ENCODE measurements at places on chromosomes 12 and 14.
A peak's percentile ranks its signal among the peaks of the same experiment; 100 is the strongest.

DNA sequence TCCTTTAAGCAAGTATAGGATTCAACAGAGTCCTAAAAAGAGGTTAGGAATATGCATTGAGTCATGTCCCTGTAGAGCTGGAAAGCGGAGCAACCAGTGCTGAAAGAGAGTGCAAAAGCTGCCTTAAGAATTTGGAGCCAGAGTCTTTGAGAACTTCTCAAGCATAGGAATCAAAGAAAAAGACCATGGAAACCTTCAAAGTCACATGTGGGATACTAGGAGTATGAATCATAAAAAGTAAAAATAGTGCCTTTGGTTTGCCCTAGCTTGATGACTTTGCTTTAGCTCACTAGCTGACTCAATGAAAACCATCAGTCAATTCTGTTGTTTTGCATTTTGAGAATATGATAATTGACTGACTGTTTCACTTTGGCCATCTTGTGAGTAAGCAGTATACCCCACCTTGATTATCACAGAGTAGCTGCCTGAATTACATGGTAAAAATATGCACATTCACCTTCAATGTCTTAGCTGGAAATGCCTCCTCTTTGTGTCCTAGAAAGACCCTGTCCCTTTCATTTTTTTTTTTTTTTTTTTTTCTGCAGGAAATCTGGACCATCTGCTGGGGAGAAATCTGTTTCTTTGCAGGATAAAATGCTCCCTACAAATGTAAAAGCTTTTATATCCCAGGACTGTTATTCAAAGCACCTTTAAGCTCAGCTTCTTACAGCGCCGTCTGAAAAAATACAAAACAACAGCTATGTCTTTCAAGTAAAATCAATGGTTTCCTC, 248.6 kb upstream of the KRR1 start:
- DNase-seq, result no peak

DNA sequence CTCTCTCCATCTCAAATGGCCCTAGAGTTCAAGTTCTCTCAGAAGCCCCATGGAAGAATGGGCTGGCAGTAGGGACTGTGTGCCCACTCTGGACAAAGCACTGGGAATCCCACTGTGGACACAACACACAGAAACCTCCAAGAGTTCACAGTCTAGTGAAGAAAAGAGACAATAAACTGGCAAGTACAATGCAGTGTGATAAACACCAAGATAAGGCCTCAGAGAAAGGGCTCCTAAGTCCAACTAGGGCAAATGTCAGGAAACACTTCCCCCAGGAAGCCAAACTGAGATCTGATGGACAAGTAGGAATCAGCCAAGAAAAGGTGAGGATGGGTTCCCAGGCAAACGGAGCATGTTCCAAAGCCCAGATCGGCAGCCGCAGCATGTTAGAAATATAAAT, 5.4 kb downstream of the VSIG10 start:
- no peak for DNase-seq

GRCh38 chr14:20179218-20179617, 11.5 kb upstream of the OR11G2 start:
- no peak for DNase-seq

GRCh38 chr12:67929384-67929772, 59.9 kb upstream of the IFNG-AS1 start:
- DNase-seq, result no peak

DNA sequence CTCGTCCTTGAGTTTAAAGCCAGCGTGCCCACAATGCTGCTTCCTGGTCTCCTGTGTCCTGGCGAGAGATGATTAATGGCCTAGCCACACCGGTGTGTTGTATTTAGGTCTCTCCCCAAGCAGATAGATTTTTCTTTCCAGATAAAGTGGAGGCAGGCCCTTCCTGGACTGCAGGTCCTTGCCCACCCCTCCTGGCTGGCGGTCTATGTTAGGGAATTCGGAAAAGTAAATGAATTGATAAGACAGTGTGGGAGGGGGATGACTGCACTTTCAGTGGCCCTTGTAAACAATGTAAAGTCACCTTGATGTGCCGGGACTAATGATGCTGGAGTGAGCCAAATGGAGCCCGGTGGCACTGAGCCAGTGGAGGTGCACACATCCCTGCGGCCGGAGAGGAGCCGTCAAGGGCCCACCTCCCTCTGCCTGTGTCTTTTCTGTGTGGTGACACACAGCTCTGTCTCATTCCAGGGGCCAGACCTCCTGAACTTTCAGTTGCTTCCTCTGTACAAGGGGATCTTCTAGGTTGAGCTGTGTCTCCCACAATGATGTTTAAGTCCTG, 70.6 kb upstream of the ESRRB start:
- no peak for DNase-seq

DNA sequence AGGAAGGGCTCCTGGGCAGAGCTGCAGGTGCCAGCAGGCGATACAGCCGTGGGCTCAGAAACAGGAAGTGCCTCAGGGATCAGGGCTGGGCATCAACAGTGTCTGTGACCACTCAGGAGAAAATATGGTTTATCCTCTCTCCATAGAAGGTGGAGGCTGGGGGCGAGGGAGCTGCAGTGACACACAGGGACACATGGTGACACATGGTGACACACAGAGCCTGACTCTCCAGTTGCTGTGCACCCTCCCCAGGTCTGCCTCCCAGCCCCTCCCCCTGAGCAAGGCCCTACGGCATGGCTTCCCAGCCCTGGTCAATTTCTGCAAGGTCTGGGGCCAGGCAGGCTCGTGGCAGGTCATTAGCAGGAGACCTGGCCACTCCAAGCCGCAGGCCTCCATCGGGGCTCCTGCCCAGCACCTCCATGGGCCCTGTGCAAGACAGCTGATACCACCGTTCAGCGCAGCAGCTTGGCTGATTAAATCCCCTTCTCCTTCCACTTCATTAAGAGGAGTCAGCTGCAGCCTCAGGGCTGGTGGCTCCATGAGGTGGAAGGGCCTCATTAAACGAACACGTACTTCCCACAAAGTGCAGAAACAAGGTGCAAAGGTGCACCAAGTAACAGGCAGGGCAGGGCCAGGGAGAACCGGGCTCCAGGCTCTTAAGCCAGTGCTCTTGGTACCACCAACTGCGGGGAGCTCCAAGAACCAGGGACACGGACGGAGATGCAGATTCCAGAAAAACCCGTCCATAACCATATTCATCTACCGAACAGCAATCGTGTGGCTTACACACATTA, 60.7 kb downstream of the CCNK start:
- DNase-seq, result no peak

GRCh38 chr14:70622111-70622712, 19.5 kb upstream of the TTC9 start:
- peak; percentile 52 for DNase-seq

DNA sequence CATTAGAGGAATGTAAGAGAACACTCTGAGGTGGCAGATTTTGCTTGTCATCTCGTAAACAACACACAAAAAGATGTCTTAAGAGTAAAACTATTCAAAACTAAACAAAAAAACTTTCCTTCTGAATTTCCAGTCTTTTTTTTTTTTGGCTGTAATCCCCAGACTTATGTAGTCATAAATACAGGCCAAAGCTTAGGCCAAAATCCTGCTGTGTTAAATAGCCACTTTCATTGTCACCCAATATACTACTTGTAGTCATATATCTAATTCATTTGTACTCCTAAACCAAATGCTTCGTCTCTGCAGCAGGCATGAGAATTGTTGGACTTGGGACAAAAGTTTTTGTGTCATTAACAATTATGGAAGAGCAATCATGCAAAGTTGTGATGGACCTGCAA, 103.5 kb upstream of the ATF1 start:
- DNase-seq, result no peak

GRCh38 chr14:100790502-100791347, 35.2 kb upstream of the MEG3 start:
- DNase-seq, result no peak

GRCh38 chr14:83707056-83707455, 1822.9 kb upstream of the FLRT2 start:
- no peak for DNase-seq

GRCh38 chr12:120350576-120351350, 18.2 kb downstream of the MSI1 start:
- no peak for DNase-seq

DNA sequence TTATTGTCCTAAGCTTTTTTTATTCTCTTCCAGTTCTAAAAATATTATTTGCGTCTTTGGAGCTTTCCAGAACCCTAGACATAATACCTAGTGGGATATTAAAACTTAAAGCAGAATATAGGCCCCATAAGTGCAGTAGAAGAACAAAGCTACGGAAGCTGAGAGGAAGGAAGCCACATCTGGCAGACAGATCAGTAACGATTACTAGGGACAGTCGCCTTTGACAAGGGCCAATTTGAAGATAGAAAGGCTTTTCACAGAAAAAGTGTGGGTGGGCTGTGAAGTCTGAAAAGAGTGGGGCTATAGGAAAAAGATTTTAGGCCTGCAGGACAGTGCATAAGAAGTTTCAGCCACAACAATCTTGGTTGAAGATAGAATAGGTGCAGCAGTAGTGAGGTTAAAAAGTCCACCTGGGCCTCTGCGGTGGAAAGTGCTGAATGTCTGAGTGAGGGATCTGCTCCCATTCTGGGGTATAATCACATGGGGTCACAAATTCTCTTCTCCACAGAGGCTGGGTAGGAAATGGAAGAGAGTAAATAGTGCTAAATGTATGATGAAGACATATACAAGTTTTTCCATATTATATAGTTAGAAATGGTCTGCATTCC, 114.5 kb downstream of the CMAS start:
- DNase-seq, result no peak

DNA sequence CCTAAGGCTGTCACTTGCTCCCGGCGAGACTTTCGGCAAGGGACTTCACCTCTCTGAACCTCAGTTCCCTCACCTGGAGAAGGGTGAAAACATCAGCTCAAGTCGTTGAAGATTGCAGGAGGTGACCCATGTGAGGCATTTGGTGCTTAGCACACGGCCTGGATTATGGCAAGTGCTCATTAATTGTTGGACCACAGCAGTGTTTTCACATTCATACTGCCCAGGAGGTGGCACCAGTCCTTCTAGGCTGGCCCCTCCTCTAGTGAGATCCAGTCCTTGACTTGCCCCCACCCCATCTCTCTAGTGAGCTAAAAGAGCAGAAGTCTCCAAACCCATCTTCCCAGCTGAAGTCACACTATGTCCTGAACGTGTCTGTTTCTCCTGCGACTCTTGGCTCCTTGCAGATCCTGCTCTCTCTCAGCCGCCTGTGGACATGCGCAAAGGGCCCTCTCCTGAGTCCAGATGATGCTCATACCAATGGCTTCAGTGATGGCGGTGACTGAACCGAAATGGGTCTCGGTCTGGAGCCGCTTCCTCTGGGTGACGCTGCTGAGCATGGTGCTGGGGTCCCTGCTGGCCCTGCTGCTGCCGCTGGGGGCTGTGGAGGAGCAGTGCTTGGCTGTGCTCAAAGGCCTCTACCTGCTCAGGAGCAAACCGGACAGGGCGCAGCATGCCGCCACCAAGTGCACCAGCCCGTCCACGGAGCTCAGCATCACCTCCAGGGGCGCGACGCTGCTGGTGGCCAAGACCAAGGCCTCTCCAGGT, 1.6 kb downstream of the FICD start:
- no peak for DNase-seq

DNA sequence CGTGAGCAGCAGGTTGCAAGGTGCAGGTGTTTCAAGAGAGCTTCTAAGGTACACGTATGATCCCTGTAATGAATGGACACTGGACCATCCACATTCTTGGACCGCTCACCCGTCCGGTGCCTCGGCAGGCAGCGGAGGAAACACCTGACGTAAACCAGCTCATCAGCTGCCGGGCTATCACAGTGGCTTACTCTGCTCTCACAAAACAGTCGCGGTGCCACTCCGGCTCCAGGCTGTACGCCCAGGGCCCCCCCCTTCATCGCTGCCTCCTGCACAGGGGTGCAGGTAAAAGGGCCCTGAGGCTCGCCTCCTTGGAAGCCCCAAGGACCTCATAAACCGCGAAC, 436 bp downstream of the VPS33A start:
- DNase-seq, result peak; percentile 50

GRCh38 chr12:106750524-106750923, 24.0 kb upstream of the RIC8B start:
- DNase-seq, result no peak

DNA sequence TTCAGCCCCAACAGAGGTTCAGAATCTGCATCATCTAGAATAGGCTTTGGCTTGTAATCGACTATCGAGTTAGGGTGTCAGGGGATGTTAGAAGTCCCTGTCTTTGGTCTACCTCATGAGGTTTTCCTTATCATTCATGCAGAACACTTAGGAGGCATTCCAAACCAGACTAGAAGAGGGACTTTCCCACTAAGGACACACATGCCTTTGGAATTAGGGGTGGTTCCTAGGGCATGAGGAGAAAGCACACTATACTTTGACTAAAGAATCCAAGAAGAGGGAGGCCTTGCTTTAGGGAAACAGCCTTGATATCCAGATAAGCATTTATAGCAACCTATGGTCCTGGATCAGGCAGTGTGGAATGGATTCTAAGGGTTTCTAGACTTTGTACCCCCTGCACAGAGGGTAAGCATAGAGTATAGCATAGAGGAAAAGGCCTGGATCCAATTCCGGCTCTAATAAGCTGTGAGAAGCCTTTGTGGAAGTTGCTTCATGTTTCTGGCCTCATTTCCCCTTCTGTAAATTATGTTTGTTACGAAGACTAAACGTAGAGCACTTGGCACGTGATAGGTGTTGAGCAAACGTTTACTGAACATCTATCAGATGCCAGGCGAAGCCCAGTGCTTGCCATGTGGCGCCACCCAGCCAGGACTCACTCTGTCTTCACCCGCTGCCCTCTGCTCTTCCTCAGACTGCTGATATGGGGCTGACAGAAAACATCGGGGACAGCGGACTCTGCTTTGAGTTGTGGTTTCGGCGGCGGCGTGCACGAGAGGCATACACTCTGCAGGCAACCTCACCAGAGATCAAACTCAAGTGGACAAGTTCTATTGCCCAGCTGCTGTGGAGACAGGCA, 13.2 kb downstream of the ZNF219 start:
- no peak for DNase-seq

DNA sequence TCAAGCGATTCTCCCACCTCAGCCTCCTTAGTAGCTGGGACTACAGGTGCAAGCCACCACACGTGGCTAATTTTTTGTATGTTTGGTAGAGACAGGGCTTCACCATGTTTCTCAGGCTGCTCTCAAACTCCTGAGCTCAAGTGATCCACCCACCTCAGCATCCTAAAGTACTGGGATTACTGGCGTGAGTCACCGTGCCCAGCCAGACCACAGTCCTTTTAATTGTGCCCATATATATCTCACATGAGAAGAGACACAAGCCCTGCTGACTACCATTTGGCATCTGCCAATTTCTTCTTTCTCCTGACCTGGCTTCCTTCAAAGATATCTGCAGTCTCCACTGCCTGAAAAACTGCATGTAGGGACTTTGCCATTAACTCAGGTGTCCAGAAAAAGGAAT, 142.5 kb downstream of the DPY19L2 start:
- no peak for DNase-seq

GRCh38 chr14:42947991-42948390, 1341.3 kb downstream of the LRFN5 start:
- DNase-seq, result no peak

DNA sequence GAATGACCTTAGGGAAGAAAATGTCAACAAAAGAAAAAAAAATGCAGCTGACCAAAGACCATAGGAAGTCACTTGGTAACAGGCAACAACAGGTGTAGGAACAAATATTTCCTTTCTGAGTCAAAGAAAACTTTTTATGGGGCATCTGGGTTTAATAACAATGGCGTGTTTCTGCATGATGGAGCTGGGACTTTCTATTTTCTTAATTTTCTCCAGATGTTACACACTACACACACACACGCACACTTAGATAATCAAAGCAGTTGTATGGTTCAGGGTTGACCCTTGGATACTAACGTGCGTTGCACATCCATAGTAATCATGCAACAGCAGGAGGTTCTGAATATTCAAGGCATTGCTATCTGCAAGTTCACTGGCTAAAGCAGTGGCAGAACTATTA, 47.9 kb upstream of the NTF3 start:
- no peak for DNase-seq
